ENCODE measurements at places on chromosomes 12 and 14. TPM values are rescaled to one million over a fixed set of nuclear protein-coding genes. Genes with fewer than 3 reads are reported as not detected.
A peak's percentile ranks its signal among the peaks of the same experiment; 100 is the strongest.

Gene RNFT2
- total RNA-seq, result 7.2 TPM

Gene LRRC10
- not detected for total RNA-seq

Gene SLC22A17
- not detected for total RNA-seq

GRCh38 chr14:51774209-51774608, 86.2 kb upstream of the GNG2 start:
- no peak for DNase-seq

GRCh38 chr12:100984796-100985195, 190.2 kb downstream of the ANO4 start:
- DNase-seq, result no peak

DNA sequence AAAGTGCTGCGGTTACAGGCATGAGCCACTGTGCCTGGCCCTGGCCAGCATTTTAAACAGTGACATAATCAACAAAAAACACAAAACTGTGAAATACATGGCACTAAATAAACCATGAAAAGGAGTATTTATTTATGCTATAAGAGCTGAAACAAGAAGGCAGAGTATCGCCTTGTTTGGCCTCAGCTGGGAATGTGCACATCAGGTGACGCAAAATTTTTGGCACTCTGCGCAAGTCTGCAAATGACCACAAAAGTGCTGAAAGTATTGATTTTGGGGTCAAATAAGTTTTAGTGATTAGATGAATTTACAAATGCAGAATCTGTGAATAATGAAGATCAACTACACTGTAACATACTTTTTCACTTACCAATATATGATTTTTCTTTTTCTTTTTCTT, 36.6 kb upstream of the NFKBIA start:
- no peak for DNase-seq

DNA sequence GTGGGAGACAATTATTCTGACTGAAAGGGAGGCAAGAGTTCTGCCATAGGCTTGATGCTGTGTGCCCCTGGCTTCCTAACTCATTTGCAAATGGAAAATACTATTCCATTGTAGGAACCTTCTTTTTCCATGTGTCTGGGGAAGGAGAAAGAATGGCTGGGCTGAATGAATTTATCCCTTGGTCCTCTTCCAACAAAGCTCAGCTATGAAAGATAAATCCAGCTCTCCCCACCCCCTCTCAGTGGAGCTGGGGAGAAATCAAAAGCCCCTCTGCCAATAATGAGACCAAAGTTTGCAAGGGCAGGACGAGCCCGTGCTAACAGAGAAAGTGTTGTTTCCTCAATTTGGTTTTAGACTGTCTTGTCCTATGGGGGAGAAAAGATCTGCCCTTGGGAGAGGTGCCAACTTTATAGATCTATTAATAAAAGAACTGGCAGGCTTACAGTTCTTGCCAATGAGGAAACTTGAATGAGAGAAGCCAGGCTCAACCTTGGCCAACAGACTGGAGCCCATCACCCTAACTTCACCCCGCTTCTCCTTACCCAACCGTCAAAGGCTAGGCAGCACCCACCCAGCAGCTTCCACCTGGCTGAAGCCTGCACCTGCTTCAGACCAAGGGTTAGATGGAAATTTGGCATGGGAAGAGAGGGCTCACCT, 8.9 kb upstream of the TCL1B start:
- DNase-seq, result no peak

DNA sequence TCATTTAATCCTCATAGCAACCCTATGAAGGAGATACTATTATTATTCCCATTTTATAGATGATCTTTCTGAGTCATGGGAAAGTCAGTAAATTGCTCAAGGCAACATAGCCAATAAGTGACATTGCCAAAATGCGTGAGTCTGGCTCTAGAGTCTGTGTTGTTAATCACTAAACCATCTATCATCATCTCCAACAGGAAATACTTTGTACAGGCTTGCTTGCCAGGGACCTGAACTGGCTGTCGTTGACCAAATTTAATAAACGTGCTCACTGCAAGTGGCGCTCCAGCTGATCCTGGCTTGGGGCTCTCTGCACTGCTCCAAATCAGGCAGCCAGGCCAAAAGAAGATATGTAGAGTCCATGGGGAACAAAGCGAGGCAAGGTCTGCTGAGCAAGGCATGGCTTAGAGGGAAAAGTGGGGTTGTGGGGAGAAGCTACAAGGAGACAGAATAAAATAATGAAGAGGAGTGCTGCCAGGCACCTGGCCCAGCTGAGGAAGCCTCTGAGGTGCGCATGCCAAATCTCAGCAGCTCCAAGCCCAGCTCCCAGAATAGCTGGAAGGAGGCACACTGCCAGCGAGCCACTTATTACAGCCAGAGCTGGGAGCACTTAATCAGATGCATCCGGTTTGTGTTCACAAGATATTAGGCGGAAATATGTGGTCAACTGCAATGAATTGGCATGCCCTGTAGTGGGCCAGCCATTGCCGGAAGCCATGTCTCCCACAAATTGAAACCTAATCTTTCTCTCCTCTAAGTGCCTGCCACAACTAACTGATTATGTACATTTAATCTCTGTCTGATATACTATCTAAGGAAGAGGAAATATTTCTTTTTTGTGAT, 43.3 kb upstream of the PTPRO start:
- DNase-seq, result peak; percentile 95

DNA sequence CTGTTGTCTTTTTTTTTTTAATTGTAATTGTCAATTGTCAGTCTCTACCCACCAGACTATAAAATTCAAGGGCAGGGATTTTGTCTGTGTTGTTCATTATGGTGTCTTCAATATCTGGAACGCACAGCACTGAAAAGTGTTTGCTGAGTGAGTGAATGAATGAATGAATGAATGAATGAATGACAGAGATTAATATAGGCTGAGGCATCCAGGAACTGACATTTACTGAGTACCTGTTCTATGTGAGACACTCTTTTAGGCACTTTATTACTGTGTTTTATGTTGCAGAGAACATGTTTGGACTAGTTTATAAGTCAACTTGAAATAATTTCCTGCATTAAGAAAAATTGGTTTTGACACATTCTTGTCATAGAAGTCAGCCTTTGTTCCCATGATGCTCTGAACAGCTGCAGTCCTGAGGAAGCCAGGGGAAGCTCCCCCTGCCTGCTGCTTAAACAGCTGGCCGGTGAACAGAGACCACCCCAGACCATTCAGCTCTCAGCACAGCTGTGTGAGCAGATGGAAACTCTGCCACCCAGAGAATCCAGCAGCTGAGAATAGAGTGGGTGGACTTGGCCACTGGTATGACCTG, 160.7 kb upstream of the CCND2 start:
- no peak for DNase-seq

- peak; percentile 87 for DNase-seq
Measured at GRCh38 chr12:40226705-40227104, 1.9 kb downstream of the LRRK2 start.

DNA sequence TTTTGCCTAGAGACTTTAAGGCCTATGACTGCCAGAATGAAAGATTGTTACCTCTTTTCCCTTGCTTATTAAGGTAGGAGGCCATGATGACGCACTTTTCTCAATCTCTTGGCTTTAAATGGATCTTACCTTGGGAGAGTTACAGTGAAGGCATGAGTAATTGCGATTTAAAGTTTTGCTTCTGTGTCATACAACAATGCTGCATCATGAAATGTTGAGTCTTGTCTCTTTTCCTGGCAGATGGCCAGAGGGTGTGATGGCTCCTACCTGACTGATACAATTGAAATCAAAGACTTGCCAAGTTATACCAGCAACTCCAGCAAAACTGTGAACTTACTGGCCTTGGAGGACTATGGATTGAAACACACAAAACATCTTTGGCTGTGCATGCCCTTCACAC, 17.2 kb upstream of the LRRK2 start:
- DNase-seq, result peak; percentile 96

DNA sequence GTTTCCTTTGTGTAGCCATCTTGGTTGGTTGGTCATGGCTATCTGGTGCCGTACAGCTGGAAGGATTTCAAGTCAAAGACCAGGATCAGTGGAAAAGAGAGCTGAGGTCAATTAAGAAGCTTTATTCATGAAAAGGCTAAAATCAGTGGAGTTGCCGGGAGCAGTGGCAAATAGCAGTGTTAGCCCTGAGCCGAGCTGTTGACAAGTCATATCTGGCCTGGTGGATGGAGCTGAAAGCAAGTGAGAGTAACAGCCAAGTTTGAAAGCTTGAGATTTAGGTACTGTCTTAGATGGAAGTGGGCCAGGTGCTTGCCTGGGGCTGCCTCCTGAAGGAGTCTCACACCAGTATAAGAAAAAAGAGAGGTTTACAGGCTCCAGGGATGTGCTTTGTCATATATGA, 9.0 kb downstream of the BATF start:
- no peak for DNase-seq

GRCh38 chr12:24138041-24138440, 188.6 kb upstream of the SOX5 start:
- DNase-seq, result no peak

Measured in MCF 10A (cell line).